ENCODE measurements at places on chromosomes 1 and 21. TPM values are rescaled to one million over a fixed set of nuclear protein-coding genes. Genes with fewer than 3 reads are reported as not detected.

- DNase-seq, result no peak
These were observed 13.0 kb upstream of the ST6GALNAC5 start for GRCh38 chr1:76854255-76854654.

The SPRR2B gene
- not detected for total RNA-seq

DNA sequence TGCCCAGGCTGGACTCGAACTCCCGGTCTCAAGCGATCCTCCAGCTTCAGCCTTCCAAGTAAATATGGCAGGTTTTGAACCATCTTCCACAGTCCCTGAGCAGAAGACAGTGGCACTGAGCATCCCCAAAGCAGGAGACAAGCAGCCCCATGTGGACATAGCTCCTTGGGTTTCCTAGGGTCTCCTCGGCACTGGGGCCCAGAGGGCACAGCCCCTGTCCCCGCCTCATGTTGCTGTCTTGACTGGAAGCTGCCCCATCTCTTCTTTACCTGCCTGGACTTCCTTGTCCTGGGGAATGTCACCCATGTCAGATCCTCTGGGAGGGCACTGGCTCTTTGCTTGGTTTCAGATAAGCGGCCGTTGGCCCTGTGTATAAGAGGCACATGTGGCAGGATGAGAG lies 263.7 kb upstream of the RAB4A start:
- no peak for DNase-seq

The OR10Z1 gene
- total RNA-seq, result not detected

DNA sequence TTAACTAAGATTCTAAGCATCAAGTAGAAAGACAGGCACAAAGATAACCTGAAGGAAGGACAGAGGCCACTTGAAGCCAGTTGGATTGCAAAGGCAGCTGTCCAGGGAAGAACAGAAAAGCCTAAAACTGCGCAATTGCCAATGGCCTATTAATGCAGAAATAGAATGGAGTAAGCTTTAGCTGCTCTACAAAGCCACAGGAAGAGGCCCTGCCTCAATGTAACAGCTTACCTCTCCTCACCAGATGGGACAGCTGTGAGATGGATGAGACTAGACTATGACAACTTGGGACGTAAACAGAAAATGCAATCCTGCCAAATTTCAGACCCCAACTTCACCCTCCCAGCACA lies 176.5 kb downstream of the EIF4G3 start:
- DNase-seq, result no peak

DNA sequence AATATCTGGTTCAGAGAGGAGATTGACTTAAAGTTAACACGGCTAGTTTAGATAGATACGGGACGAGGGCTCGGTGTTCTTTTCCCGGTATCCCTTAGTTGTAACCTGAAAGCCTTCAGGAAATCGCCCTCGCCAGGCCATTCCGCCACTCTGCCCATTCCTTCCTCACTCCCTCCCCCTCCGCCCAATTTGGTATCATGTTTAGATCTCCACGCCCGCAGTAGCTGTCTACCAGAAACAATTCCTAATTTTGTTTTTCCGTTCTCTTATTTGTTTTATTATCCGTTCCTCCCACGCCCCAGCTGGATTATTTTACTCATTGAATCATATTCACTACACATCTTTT lies 685 bp upstream of the VAMP4 start:
- DNase-seq, result no peak

GRCh38 chr1:110477445-110477957 lies 26.6 kb downstream of the PROK1 start:
- DNase-seq, result no peak

- DNase-seq, result no peak
These were observed 26.6 kb upstream of the LMX1A start for GRCh38 chr1:165383067-165383466.

DNA sequence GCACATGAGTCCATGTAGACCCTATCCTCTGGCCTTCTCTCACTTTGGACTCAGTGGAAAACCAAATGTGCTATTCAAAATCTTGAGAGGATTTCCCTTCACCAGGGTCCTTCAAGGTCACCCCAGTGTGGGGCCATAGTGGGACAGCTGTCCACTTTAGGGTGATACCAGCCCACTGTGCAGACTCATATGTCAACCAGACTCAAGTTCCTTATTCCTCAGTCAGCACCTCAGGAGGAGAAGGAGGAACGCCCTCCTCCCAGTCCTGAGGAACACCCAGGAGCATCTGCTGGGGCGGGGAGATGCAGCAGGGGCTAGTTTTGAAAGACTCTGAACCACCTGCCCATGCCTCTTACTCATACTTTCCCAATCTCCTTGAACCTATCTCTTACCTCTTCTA lies 340.9 kb downstream of the MATN1 start:
- no peak for DNase-seq

GRCh38 chr1:78277253-78277652 lies 213.5 kb upstream of the PTGFR start:
- no peak for DNase-seq

GRCh38 chr1:245880754-245881403 lies 626.2 kb downstream of the SMYD3 start:
- DNase-seq, result no peak

The NBPF9 gene
- 44.6 TPM for total RNA-seq

GRCh38 chr1:23020706-23021405 lies 1.6 kb downstream of the KDM1A start:
- DNase-seq, result no peak

The FAM177B gene
- not detected for total RNA-seq

GRCh38 chr1:112840631-112841624 lies 115.1 kb downstream of the SLC16A1 start:
- DNase-seq, result no peak

The MLLT11 gene
- total RNA-seq, result 30.0 TPM

The DCDC2B gene
- not detected for total RNA-seq

DNA sequence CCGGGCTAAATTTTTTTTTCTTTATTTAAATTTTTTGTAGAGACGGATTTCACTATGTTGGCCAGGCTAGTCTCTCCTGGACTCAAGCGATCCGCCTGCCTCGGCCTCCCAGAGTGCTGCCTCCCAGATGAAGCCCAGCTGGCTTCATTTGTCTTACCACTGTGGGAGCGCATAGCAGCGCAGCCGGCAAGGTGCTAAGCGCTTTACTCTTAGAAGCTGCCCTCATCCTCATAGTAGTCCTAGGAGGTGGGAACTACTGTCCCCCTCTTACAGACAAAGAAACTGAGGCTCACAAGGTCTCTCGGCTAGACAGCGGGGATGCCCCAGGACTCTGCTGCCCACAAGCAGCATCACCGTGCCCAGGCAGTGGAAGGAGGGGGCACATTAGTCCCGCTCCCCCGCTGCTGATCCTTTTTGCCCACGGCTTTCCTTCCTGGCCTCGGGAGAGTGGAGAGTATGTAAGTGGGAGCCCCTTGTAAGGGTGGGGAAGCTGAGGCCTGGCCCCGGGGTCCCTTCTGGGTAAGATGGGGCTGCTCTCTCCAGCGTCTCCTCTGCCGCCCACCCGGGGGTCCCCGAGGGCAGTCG lies 726 bp downstream of the TMEM54 start:
- DNase-seq, result no peak

DNA sequence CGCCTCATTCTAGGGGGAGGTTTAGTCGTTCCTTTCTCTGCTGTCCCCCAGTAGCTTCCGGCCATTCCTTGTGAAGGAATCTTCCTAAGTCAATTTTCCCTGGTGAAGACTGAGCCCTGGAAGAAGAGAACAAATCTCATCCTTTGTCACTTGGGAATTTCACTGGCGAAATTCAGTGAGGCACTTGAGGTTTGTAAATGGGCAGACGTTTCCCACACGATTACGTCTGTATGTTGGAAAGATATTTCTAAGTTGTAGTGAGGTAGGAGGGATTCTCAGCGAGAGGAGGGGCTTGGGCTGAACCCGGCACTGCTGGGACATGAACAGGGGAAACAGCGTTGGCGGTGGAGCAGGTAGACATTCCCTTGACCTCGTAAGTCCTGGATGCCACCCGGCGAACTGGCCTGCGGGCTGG lies 47.2 kb downstream of the GALNT2 start:
- DNase-seq, result no peak

DNA sequence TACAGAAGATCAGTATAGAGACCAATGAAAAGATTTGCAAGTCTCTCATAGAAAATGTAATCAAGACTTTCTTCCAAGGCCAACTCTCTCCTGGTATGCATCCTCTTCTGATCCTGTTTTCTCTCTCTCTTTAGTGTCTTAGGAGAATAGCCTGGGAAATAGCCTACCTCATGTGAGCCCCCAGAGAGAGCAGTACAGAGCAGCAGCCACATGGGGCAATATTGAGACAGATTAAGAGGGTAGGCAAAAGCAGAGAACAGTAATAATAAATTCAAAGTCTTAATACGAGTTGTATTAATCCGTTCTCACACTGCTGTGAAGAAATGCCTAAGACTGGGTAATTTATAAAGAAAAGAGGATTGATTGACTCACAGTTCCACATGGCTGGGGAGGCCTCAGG lies 61.4 kb downstream of the RNASEL start:
- DNase-seq, result no peak

Measured in progenitor cell of endocrine pancreas (in vitro differentiated cells).